B cell (primary cell): ENCODE measurements at places on chromosomes 3 and 15. TPM values are rescaled to one million over a fixed set of nuclear protein-coding genes. Genes with fewer than 3 reads are reported as not detected.
A peak's percentile ranks its signal among the peaks of the same experiment; 100 is the strongest.

DNA sequence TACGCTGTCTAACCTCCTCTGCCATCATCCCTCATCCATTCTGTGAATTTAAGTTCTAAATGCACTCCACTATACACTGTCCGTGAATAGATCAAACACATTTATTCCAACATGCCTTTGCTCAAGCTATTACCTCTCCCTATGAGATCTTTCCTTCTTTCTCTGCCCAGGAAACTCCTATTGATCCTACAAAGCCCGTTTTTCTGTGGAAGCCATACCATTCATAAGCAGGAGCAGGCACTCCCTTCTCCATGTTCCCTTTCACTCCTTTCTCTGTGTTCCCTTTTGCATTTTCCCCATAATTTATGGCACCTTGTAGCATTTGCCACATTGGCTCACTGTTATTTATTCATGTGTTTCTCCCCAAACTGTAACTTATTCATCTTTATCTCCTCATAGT is 501.6 kb downstream of the MAGI1 start:
- H3K27me3 ChIP-seq = no peaks in the 10 kb centered on the region
- H3K4me1 ChIP-seq = no peaks in the 10 kb centered on the region
- no peak for DNase-seq
- H3K4me3 ChIP-seq = no peak overlapping the region

PPM1L gene
- 1.1 and 1.4 TPM in 2 replicates for polyA plus RNA-seq

DNA sequence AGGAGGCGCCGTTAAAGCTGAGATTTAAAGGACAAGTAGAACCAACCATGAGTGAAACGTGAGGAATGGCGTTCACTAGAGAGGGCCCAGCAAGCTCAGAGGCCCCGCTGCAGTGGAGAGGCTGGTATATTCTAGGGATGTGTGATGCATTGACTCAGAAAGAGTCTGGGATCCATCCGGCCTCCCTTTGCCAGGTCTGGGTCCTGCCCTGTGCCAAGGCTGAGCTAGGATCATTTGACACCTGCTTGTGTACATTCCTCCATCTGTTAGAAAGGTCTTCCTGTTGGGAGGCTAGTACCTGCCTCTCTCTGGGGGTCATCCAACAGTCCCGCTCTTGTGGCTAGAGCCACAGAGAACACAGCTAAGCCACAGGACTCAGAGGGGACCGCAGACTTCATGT is 28.4 kb downstream of the CA12 start:
- H3K27me3 ChIP-seq = no peaks in the 10 kb centered on the region
- no peak overlapping the region for H3K4me3 ChIP-seq
- no peaks in the 10 kb centered on the region for H3K4me1 ChIP-seq
- no peak overlapping the region for H3K27ac ChIP-seq

DNA sequence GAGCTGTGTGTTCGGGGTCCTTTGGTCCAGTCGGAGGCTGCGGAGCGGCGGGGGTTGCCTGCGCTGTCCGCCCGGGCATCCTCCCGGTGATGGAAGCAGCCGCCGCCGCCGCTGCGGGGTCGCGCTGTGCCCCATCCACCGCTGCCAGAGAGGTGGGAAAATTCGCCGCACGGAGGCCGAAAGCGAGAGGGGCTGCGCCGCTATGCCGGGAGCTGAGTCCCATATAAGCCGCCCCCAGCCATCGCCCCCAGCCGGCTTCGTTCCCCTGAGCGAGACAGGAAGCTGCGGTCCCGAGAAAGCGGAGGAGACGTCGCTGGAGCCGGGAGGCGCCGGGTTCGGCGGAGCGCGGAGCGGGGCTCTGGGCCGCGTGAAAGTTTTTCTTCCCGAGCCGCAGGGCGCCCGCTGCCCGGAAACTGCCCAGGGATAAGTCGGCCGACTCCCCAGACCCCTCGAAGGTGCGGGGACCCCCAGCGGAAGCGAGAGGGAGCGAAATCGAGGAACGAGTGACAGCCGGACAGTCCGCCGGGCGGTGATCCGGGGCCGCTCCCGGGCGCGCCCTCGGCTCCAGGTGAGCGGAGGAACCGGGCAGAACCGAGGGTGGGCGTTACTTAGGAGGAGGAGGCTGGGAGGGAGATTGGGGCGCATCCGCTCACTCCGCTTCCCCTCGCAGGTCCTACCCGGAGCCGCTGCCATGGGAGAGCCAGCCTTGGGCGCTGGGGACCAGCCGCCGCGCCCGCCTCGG is 574 bp downstream of the CHST2 start:
- DNase-seq = peak; percentile 57
- H3K27me3 ChIP-seq = no peaks in the 10 kb centered on the region
- peak overlapping the region; percentile 56 for H3K27ac ChIP-seq
- peaks cover 32% of the 10 kb centered on the region for H3K4me1 ChIP-seq

DNA sequence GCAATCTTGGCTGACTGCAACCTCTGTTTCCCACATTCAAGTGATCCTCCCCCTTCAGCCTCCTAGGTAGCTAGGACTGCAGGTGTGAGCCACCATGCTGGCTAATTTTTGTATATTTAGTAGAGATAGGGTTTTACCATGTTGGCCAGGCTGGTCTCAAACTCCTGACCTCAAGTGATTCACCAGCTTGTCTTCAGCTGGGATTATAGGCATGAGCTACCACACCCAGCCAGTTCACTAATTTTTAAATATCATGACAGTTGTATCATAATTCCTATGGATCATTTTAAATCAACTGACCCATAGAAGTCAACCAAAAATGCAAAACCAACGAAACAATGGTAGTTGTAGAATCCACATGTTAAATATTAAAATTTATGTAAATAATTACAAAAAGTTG is 35.1 kb downstream of the RAF1 start:
- no peak for DNase-seq
- no peak overlapping the region for H3K4me3 ChIP-seq
- peaks cover 15% of the 10 kb centered on the region for H3K4me1 ChIP-seq
- no peak overlapping the region for H3K27ac ChIP-seq

- H3K36me3 ChIP-seq = no peaks in the 10 kb centered on the region
- no peak overlapping the region for H3K27ac ChIP-seq
- H3K4me1 ChIP-seq = peaks cover 5% of the 10 kb centered on the region
- H3K4me3 ChIP-seq = no peak overlapping the region
- DNase-seq = no peak
Observed at GRCh38 chr15:74827614-74828013, 1.2 kb downstream of the CPLX3 start.

GRCh38 chr3:99253963-99254355 is 352.5 kb upstream of the DCBLD2 start:
- H3K4me1 ChIP-seq = no peaks in the 10 kb centered on the region
- no peak for DNase-seq
- no peak overlapping the region for H3K4me3 ChIP-seq
- no peaks in the 10 kb centered on the region for H3K27me3 ChIP-seq

C3orf22 gene
- not detected in 2 replicates for polyA plus RNA-seq

TMEM45A gene
- polyA plus RNA-seq = 0.04 TPM in 1 of 2 replicates, not detected in the other

- no peaks in the 10 kb centered on the region for H3K4me1 ChIP-seq
- no peak overlapping the region for H3K27ac ChIP-seq
- peak; percentile 84 for DNase-seq
- no peaks in the 10 kb centered on the region for H3K36me3 ChIP-seq
- no peak overlapping the region for H3K4me3 ChIP-seq
- H3K27me3 ChIP-seq = no peaks in the 10 kb centered on the region
Observed at GRCh38 chr3:185976977-185977678, 39.3 kb upstream of the TRA2B start.

- peak; percentile 81 for DNase-seq
- no peaks in the 10 kb centered on the region for H3K27me3 ChIP-seq
- no peak overlapping the region for H3K4me3 ChIP-seq
- no peaks in the 10 kb centered on the region for H3K4me1 ChIP-seq
- no peaks in the 10 kb centered on the region for H3K36me3 ChIP-seq
Observed at GRCh38 chr3:32510075-32510724, 7.5 kb upstream of the CMTM6 start.

CTXN2 gene
- polyA plus RNA-seq = not detected in 2 replicates

- peaks cover 76% of the 10 kb centered on the region for H3K36me3 ChIP-seq
- H3K4me1 ChIP-seq = no peaks in the 10 kb centered on the region
- no peaks in the 10 kb centered on the region for H3K27me3 ChIP-seq
- DNase-seq = no peak
Observed at GRCh38 chr15:52348056-52348745, 52.6 kb upstream of the MYO5C start.

DNA sequence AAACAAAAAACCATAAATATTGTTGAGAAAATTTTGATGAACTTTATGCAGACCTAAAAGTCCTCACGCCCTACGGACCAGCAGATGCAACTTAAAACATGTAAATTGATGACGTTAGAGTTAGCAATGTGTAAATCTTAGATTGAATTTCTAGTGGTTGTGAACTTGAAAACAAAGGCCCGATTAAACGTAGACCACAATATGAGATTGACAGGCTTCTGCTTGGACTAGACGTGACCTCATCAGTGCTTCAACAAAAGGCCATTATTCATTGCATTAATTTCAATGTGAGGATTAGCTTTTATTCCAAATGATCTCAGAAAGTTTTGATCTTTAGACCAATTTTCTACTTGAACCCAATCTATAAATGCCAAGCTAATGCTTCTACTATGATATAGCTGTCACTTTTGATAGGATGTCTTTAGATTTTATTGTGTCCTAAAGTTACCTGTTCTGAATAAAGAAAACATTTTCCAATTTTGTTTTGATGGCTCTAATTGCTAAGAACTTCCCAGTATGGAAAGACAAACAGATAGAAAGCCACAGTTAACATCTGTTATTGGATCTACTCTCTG is 55.4 kb upstream of the SPPL2A start:
- no peak overlapping the region for H3K27ac ChIP-seq
- no peak for DNase-seq
- no peaks in the 10 kb centered on the region for H3K4me1 ChIP-seq
- H3K36me3 ChIP-seq = no peaks in the 10 kb centered on the region
- no peak overlapping the region for H3K4me3 ChIP-seq
- H3K27me3 ChIP-seq = no peaks in the 10 kb centered on the region

ACSBG1 gene
- 0.03 and 0.10 TPM in 2 replicates for polyA plus RNA-seq

- H3K27me3 ChIP-seq = no peaks in the 10 kb centered on the region
- no peak overlapping the region for H3K4me3 ChIP-seq
- H3K27ac ChIP-seq = no peak overlapping the region
- no peaks in the 10 kb centered on the region for H3K36me3 ChIP-seq
- DNase-seq = no peak
Observed at GRCh38 chr15:58574631-58575030, 142.8 kb downstream of the LIPC start.

CORO2B gene
- polyA plus RNA-seq = 9.5 and 24.9 TPM in 2 replicates

GRCh38 chr3:171262431-171262830 is 197.8 kb downstream of the TNIK start:
- no peaks in the 10 kb centered on the region for H3K4me1 ChIP-seq
- H3K36me3 ChIP-seq = no peaks in the 10 kb centered on the region
- no peaks in the 10 kb centered on the region for H3K27me3 ChIP-seq
- no peak overlapping the region for H3K27ac ChIP-seq

GRCh38 chr3:13294442-13295351 is 125.4 kb downstream of the NUP210 start:
- H3K36me3 ChIP-seq = no peaks in the 10 kb centered on the region
- peaks cover 5% of the 10 kb centered on the region for H3K4me1 ChIP-seq
- no peak overlapping the region for H3K27ac ChIP-seq
- DNase-seq = peak; percentile 34

PPARG gene
- 0.12 TPM in 1 of 2 replicates, not detected in the other for polyA plus RNA-seq

- H3K27me3 ChIP-seq = no peaks in the 10 kb centered on the region
- no peaks in the 10 kb centered on the region for H3K4me1 ChIP-seq
- no peak overlapping the region for H3K4me3 ChIP-seq
- no peak overlapping the region for H3K27ac ChIP-seq
Observed at GRCh38 chr3:4949659-4950058, 29.6 kb upstream of the BHLHE40 start.

SLC12A1 gene
- polyA plus RNA-seq = not detected in 2 replicates
